ENCODE measurements at places on chromosomes 3 and 15.

- peaks cover 8% of the 10 kb centered on the region for H3K36me3 ChIP-seq
- no peak for DNase-seq
- no peaks in the 10 kb centered on the region for H3K27me3 ChIP-seq
- H3K4me3 ChIP-seq: no peak overlapping the region
- H3K4me1 ChIP-seq: no peaks in the 10 kb centered on the region
Measured at GRCh38 chr3:32226875-32227500, 11.5 kb upstream of the CMTM8 start.

DNA sequence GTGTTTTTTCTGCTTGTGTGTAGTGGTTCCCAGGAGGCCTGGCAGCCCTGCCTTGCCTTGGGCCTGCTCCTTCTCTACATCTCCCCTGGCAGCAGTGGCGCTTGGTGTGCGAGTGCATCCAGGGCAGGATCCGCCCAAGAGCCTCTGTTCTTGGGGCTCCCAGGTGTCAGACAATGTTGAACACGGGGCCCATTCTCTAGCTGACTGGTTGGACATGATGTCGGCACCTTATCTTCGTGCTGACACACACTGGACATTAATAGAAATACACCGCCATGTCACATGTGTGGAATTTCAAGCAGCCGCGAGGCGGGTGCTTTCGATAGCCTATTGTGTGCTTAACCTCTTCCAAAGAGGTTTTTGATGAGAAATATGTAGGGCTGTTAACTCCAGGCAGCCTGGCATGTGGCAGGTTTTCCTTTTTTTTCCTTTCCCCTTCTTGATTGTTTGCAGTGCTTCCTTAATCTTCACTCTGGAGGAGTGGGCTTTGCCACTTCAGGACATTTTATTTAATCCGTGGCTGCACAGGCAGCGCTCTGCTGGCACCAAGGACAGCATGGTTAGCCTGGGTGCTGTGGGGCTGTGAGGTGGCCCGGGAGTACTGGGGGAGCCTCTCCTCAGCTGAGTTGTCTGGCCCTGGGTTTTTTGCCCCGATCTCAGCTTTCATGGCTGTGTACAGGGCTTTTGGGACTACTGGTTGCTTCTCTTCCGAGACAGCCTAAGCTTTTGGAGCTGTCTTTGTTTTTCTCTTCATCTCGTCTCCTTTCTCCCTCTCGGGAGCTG, 42.5 kb downstream of the CHCHD6 start:
- DNase-seq: no peak
- H3K4me1 ChIP-seq: peaks cover 56% of the 10 kb centered on the region
- H3K4me3 ChIP-seq: no peak overlapping the region
- no peak overlapping the region for H3K27ac ChIP-seq
- H3K36me3 ChIP-seq: peaks cover 5% of the 10 kb centered on the region

- H3K4me1 ChIP-seq: peaks cover 27% of the 10 kb centered on the region
- no peaks in the 10 kb centered on the region for H3K27me3 ChIP-seq
- H3K27ac ChIP-seq: peak overlapping the region; percentile 96
- H3K4me3 ChIP-seq: peak overlapping the region; percentile 68
- H3K36me3 ChIP-seq: no peaks in the 10 kb centered on the region
Measured at GRCh38 chr3:45538641-45538986, 55.9 kb upstream of the LIMD1 start.

- no peak overlapping the region for H3K4me3 ChIP-seq
- H3K27ac ChIP-seq: no peak overlapping the region
Measured at GRCh38 chr3:139764936-139765335, 87.2 kb upstream of the NMNAT3 start.

DNA sequence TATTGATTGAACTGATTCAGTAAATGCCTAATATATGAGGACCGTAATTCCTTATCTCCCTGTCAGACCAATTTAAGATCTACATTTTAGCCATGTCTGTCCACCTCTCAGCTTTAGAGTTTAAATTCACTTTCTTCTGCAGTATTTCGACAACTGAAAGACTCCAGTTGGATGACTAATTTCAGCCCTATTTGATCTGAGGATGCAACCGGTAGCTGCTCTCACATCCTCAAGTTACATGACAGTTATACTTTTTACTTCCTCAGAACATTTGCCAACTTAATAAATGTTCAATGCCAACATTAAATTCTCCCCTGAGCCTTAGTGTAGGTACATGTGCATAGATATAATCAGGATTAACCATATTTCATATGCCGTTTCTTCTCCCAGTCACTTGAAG, 2.5 kb upstream of the HHLA2 start:
- no peak overlapping the region for H3K4me3 ChIP-seq
- no peak for DNase-seq
- H3K4me1 ChIP-seq: no peaks in the 10 kb centered on the region
- H3K36me3 ChIP-seq: no peaks in the 10 kb centered on the region

DNA sequence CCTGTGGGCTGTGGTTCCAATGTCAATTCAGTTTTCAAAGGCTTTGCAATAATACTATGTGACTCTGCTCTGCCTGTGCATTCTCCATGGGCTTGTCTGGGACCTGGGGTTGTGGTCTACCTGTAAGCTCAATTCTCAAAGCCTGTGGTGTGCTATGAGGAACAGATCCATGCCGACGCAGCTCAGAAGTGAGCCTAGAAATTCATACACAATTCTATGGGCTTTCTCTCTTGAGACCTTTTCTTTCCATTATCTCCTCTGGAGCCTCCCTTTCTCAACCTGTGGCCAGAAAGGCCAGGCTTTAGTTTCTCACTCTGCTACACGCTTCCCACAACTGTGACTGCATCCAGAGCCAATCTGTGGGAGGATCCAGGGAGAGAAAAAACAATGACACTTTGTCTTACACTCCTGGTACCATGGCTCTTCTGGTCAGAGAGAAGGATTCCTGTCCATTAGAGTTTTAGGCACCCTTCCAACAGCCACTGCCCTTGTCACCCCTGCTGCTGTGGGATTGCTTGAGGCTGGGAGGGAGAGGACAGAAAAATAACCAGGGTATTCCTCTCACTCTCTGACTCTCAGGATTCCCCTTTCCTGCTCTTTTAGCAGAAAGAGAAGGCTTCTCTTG, 34.1 kb upstream of the KLF13 start:
- H3K4me1 ChIP-seq: peaks cover 47% of the 10 kb centered on the region
- peaks cover 4% of the 10 kb centered on the region for H3K36me3 ChIP-seq
- H3K27ac ChIP-seq: peak overlapping the region; percentile 83
- peak; percentile 4 for DNase-seq
- peaks cover 11% of the 10 kb centered on the region for H3K27me3 ChIP-seq
- no peak overlapping the region for H3K4me3 ChIP-seq

DNA sequence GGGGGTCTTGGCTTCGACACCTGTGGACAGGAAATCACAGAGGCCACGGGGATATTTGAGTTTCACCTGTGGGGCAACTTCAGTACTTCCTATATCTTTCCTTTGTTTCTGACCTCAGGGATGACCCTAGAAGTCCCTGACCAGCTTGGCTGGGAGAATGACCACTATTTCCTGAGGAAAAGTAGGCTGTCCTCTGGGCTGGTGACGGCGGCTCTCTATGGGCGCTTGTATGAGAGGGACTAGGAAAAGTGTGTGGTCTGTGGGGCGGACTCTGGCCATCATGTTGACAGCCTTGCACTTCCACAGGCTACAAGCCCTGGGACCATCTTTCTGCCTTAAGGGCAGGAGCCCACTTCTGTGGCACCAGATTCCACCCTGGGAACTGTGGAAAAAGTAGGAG, 43.7 kb downstream of the BTD start:
- no peak overlapping the region for H3K4me3 ChIP-seq
- no peak overlapping the region for H3K27ac ChIP-seq
- DNase-seq: no peak
- peaks cover 3% of the 10 kb centered on the region for H3K4me1 ChIP-seq

DNA sequence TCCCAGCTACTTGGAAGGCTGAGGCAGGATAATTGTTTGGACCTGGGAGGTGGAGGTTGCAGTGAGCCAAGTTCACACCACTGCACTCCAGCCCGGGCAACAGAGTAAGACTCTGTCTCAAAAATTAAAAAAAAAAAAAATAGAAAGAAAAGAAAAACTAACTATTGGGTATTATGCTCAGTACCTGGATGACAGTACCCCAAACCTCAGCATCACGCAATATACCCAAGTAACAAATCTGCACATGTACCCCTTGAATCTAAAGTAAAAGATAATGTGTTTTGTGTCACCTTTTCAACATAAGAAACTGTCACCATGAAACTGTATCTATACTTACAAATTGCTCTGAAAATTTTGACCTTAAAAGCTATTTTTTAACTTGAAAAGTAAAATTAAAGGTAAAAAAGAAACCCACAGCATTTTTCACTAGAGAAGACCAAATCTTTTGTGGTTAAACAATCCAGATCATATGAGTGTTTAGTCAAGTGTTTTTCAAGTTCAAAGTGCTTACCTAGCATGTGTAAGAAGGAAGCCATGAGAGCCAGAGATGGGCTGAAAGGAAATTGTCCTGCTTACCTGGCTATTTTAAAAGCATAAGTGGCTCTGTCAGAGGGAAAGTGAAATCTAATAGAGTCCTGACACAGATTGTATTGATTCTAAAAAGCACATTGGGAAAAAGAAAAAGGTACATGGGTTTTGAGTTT, 50.5 kb downstream of the MYO1E start:
- H3K36me3 ChIP-seq: peaks cover 10% of the 10 kb centered on the region
- H3K4me3 ChIP-seq: no peak overlapping the region
- no peaks in the 10 kb centered on the region for H3K27me3 ChIP-seq
- no peak overlapping the region for H3K27ac ChIP-seq

GRCh38 chr3:48966876-48967361, 23.1 kb upstream of the P4HTM start:
- no peak overlapping the region for H3K4me3 ChIP-seq
- H3K4me1 ChIP-seq: no peaks in the 10 kb centered on the region
- peaks cover 1% of the 10 kb centered on the region for H3K27me3 ChIP-seq
- no peak for DNase-seq
- H3K27ac ChIP-seq: no peak overlapping the region

GRCh38 chr3:31724651-31725050, 191.9 kb downstream of the STT3B start:
- H3K27ac ChIP-seq: no peak overlapping the region
- H3K27me3 ChIP-seq: no peaks in the 10 kb centered on the region
- H3K4me1 ChIP-seq: no peaks in the 10 kb centered on the region
- no peak overlapping the region for H3K4me3 ChIP-seq
- H3K36me3 ChIP-seq: no peaks in the 10 kb centered on the region
- no peak for DNase-seq

GRCh38 chr15:80396096-80396495, 8.1 kb upstream of the ARNT2 start:
- no peak for DNase-seq
- H3K27ac ChIP-seq: no peak overlapping the region
- no peak overlapping the region for H3K4me3 ChIP-seq
- H3K27me3 ChIP-seq: no peaks in the 10 kb centered on the region
- no peaks in the 10 kb centered on the region for H3K4me1 ChIP-seq

GRCh38 chr3:71406972-71407810, 176.3 kb downstream of the FOXP1 start:
- no peaks in the 10 kb centered on the region for H3K36me3 ChIP-seq
- H3K27me3 ChIP-seq: peaks cover 3% of the 10 kb centered on the region
- H3K27ac ChIP-seq: no peak overlapping the region
- peaks cover 6% of the 10 kb centered on the region for H3K4me1 ChIP-seq
- no peak overlapping the region for H3K4me3 ChIP-seq

DNA sequence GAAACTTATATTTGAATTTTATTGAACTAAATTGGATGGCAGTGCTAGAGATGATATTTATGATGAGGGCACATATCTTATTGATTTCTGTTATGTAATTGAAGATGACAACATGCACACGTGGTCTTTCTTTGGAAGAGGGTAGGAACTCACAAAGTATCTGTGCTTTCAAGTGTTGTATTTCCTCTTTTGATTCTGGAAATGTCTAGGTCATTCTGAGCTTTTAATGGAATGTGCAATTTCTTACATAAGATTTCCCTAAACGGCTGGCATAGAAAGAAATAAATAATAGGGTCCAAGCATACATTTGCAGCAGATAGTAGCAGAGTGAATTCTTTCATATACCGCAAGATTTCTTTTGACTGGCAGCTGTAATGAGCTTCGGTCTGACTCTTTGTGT, 10.1 kb upstream of the GPR171 start:
- DNase-seq: no peak
- H3K4me3 ChIP-seq: no peak overlapping the region
- H3K27ac ChIP-seq: no peak overlapping the region
- H3K27me3 ChIP-seq: peaks cover 3% of the 10 kb centered on the region
- no peaks in the 10 kb centered on the region for H3K36me3 ChIP-seq

DNA sequence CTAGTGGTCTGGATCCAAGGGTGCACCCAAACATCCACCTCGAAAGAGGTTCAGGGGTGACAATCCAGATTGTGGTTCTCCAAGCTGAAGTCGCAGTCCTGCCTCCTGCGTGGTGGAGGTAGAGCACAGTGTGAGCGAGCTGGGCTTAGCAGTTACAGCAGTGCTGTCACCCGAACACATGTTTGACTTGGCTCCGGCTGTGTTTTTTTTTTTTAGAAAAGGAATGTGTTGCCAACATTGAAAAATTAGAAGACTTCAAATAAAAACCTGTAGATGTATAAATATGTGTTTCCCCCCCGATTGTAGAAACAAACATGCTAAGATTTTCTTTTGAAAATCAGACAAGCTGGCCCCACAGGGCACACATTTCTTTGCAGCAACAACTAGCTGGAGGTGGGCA, 530.8 kb downstream of the SHQ1 start:
- peak overlapping the region; percentile 14 for H3K27ac ChIP-seq
- H3K4me1 ChIP-seq: peaks cover 3% of the 10 kb centered on the region
- H3K27me3 ChIP-seq: peaks cover 6% of the 10 kb centered on the region
- DNase-seq: no peak
- H3K36me3 ChIP-seq: no peaks in the 10 kb centered on the region

- no peak overlapping the region for H3K4me3 ChIP-seq
- no peak overlapping the region for H3K27ac ChIP-seq
- no peak for DNase-seq
- H3K27me3 ChIP-seq: no peaks in the 10 kb centered on the region
- H3K36me3 ChIP-seq: peaks cover 8% of the 10 kb centered on the region
Measured at GRCh38 chr3:38560996-38561717, 65.0 kb downstream of the EXOG start.

GRCh38 chr15:36468746-36469145, 110.7 kb upstream of the CDIN1 start:
- no peak overlapping the region for H3K4me3 ChIP-seq
- DNase-seq: no peak
- H3K27me3 ChIP-seq: no peaks in the 10 kb centered on the region

Data from glutamatergic neuron (in vitro differentiated cells).